SHP77 treated with DMSO at 0.1 percent for 48 hours (cell line): ENCODE measurements at places on chromosomes 16 and 17.

- DNase-seq = no peak
These were observed 172.6 kb downstream of the MAP2K4 start for GRCh38 chr17:12193144-12193735.

DNA sequence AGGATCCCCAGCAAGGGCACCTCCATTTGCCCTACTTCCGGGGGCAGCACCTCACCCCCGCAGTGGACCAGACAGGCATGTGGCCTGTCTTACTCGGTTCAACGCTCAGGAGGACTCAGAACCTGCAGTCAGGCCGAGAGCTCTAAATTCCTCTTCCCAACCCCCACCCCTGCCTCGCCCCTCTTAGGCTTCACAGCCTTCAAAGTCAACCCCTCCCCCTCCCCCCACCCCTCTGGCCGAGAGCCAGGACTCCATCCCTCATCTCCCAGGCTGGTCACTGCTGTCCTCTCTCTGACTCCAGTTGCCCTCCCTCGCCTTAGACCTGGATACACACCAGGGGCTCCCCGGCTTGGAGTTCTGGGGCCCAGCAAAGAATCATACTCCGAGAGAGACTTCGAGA is 8.1 kb upstream of the HS3ST6 start:
- no peak for DNase-seq

DNA sequence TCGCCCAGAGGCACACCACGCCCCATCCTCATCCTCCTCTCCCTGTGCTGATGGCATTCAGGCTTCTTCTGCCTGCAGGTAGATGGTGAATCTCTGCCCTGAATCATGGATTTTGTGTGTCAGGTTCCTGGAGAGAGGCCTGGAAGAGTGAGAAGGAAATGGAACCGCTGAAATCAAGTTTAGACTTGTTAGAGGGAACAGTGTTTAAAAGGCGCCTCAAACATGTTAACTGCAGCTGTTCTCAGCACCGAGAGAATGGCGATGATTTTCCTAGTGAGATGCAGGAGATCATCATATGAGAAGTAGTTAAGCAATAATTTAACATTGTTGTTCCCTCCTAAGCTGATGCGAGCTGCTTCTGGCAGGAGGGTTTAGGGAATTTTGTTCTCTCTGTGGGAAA is 744.4 kb upstream of the EEF2KMT start:
- no peak for DNase-seq

DNA sequence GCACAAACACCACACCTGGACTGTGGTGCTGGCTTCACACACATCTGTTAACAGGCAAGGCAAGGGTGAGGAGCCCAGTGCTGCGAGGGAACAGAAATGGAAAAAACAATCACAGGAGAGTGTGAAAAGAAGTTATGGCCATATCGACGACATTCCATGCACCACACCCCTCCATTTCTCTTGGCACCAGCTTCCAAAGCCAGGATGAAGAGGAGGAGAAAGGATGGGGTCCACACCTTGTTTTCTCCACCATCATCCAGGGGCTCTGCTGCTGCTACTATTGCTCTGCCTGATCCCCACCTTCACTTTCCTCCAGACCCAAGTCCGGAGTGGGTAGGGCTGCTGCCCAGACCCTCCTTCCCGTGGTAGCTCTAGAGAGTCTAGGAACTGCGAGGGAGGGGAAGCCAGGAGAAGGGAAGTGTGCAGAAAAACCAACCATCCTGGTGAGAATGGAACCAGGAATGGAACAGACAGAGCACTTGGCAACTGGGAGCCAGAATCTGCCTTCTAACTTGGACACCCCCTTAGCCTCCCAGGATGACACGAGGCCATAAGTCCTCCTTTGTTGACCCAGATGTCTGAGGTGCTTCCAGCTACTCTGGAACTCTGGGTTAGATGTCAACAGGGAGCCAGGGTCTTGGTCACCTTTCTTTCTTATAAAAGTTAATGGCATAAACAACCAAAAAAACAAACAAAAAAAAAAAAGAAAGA is 1.2 kb upstream of the PROCA1 start:
- no peak for DNase-seq

DNA sequence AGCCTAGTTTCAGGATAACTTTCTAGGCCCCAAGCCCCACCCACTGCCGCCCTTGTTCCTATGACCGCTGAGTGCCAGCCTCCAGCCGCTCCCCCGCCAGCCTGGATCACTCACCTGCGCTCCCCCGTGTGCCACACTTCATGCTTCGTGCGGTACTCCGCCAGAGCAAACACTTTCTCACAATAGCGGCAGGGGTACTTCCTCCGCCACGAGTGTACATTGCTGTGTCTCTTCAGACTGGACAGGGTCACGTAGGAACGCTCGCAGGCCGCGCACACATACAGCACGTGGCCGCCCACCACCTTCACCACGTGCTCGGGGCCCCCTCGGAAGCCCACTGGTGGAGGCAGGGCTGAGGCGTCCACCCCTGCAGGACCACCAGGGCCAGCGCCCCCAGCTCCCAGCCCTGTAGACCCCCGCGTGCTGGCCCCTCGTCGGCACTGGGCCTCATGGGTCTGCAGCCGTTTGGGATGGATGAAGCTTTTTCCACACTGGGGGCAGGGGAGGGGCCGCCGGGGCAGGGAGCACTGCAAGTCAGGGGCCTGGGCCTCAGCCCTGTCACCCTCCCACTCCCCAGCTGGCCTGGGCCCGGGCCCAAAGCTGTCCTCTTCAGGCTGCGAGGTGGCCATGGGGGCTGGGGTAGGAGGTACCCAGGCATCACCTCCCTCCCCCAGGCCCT is 13.7 kb downstream of the ZBTB4 start:
- DNase-seq = no peak

GRCh38 chr16:56505181-56505580 is 14.6 kb downstream of the BBS2 start:
- no peak for DNase-seq

DNA sequence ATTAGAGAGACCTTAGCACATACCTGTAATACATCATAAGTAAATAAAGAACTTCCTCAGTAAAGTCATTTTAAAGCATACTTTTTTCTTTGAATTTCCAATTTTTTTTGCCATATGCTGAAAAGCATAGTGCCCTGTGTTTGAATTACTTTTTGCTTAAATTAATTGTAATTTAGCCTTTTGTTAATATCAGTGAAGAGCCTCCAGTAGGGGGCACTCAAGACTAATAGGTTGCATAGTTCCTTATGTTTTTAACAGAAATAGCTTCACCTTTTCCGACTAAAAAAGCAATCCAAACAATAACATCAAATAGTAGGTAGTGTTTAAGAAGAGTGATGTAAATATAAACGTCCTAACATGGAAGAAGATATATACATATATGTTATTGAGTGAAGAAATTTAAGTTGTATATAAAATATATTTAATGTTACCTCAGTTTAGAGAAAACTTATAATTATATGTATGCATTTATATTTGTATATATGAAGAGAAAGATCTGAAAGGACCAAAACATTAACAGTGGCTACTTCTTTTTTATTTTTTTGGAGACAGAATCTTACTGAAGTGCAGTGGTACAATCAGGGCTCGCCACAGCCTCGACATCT is 18.6 kb downstream of the RAD51C start:
- DNase-seq = no peak

DNA sequence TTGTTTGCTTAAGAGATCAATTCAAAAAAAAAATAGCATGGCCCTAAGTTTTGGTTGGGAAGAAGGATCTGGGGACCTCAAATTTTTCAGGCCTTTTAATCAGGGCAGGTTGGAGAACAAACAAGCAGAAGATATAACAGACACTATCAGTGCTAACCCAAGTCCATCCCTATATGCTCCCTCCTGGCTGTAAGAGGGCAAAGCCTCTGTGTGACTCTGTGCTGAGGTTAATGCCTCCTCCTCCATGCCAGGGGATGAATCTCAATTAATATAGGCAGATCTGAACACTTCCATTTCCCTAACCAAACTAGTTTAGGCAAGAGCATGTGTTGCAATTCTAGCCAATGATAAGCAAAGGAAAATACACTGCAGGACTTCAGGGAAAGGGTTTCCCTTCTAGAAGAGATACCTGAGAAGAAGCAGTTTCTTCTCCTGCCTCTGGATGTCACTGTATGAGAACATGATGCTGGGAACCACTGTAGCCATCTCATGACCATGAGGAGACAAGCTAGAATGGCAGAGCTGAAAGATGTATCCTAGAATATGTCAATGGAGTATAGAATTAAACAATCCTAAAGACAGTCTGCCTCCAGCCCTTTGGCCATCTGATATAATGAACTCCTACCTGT is 76.0 kb downstream of the CHD9NB start:
- no peak for DNase-seq

DNA sequence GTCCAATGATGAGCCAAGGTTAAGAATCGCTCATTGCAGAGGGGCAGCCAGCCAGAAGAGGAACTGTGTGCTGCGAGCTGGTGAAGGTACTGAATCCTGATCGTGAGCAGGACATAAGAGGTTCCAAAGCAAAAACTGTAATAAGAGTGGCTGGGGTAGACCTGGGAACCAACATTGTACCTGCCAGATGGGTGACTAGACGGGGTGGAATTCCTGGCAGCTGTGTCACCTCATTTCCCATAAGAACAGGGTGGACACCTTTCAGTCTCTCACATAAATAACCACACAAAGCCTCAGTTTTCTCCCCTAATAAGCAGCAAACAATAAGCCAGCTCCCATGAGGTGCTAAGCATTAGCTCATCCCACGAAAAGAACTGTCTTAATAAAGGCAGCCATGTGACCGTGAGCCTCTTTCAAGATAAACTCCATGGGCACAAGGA is 290.3 kb downstream of the SOX9 start:
- DNase-seq = no peak
